ENCODE measurements at places on chromosomes 1 and 21.

GRCh38 chr1:85847356-85847755 is 139.1 kb upstream of the ZNHIT6 start:
- DNase-seq, result no peak

DNA sequence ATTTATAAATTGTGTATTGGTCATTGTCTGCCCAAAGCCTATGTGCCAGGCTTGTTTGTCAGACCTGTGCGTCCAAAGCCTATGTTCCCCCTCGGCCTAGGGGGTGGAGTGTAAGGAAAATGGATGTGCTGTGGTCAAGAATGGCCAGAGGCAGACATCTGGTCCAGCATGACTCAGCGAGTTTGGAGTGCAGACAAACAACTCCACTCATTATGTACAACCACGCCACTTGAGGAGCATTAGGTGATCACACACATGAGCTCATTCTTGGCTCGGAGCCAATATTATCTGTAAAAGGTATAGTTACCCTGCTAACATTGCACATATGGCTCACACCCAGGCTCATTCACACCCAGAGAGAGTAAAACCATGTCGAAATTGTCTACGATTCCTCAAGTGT is 1047.6 kb upstream of the ADGRL4 start:
- DNase-seq, result no peak

- DNase-seq, result no peak
Observed at GRCh38 chr1:182978151-182978853, 25.3 kb upstream of the SHCBP1L start.

- DNase-seq, result no peak
Observed at GRCh38 chr1:6235296-6235677, 477 bp downstream of the ICMT start.

DNA sequence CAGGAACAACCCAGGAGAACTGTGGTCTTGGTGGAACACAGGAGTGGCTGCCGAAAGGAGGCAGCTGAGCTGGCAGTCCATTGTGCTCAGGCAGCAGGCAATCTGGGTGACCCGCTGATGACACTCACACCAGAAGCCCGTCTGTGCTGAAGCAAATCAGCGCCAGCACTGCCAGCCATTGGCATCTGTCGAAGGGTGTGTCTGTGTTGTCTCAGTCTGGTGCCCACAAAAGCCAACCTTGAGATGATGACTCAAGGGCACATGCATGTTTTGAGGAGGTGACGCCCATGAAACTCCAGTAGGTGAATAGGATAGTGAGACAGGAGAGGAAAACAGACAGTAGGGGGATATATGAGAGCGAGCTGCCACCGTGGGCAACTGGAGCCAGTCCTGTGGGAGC is 167.3 kb downstream of the KAZN start:
- no peak for DNase-seq

DNA sequence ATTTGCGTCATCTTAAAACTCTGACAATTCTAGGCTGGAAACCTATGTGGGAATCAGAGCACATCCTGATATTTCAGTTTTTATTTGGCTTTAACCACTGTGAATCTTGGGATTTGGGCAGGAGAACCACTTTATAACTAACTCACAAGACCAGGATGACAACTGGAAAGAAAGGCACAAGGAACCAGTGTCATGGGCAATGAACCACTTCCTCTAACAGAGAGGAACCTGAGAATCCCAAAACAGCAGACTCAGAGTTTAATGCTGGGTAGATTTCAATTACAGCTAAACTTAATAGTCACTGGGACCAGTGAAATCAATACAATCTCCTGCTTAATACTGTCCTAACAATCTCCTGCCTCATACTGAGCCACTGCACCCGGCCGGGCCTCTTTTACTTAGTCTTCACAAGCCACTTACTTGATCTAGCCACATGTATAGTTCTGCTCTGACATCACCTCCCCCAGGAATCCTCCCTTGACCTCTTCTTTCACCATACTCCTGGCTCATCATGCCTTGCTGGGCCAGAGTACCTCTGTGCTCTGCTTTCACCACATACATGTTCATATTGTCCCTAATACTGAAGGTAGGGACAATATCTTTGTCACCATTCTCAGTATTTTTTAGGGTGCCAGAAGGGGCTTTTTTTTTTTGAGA is 20.2 kb upstream of the SLFNL1 start:
- DNase-seq, result no peak

- DNase-seq, result no peak
Observed at GRCh38 chr1:25392841-25393240, 27.8 kb downstream of the RHCE start.

GRCh38 chr1:223748773-223749733 is 36.7 kb downstream of the CAPN2 start:
- no peak for DNase-seq

GRCh38 chr1:159342761-159343425 is 40.8 kb downstream of the FCER1A start:
- no peak for DNase-seq

GRCh38 chr1:209607795-209608178 is 24.3 kb downstream of the CAMK1G start:
- no peak for DNase-seq

DNA sequence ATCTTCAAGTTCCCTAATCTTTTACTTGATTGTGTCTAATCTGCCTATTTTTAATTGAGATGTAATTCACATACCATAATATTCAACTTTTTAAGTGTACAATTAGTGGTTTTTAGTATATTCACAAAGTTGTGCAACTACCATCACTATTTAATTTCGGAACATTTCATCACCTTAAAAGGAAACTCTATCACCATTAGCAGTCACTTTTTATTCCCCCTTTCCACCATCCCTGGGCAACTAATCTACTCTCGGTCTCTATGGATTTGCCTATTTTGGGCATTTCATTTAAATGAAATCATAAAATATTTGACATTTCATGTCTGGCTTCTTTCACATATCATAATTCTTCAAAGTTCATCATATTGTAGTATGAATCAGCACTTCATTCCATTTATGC is 30.6 kb upstream of the HYI start:
- no peak for DNase-seq

GRCh38 chr1:93056214-93056613 is 22.9 kb upstream of the MTF2 start:
- no peak for DNase-seq

- DNase-seq, result no peak
Observed at GRCh38 chr1:70220015-70220414, 1.2 kb upstream of the SRSF11 start.

- no peak for DNase-seq
Observed at GRCh38 chr1:223794136-223794880, 51.4 kb downstream of the TP53BP2 start.

DNA sequence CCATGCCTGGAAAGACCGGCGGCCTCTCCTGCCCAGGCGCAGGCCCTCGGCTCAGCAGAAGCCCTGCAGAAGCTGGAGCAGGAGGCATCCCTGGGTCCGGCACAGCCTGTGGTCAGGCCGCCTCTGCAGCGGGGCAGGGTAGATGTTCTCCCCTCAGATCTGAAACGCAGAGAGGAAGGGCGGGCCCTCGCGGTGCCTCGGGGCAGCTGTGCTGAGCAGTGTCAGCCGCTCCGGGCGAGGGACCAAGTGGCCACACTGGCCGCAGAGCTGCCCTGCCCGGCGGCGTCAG is 175.3 kb upstream of the ARHGEF16 start:
- no peak for DNase-seq

GRCh38 chr1:155529109-155529508 is 33.5 kb downstream of the ASH1L start:
- no peak for DNase-seq

DNA sequence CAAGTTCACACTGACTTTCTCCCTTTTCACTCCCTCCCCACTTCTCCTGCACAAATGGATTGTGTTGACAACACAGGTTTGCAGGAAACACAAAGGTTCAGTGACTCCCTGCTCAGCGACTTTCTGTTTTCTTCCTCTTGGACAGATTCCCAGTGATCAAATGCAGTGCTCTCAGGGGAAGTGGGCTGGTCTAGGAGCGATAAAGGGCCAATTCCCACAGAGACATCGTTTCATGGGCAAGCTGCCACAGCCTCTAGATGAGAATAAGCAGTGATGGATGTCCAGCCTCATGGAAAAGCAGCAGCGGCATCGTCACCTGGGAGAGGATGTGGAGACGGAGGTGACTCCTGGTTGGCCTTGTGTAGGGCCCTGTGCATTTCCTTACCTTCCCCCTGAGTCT is 30.6 kb downstream of the FYB2 start:
- DNase-seq, result no peak

GRCh38 chr1:153566414-153567371 is 1.0 kb upstream of the S100A2 start:
- peak; percentile 97 for DNase-seq

DNA sequence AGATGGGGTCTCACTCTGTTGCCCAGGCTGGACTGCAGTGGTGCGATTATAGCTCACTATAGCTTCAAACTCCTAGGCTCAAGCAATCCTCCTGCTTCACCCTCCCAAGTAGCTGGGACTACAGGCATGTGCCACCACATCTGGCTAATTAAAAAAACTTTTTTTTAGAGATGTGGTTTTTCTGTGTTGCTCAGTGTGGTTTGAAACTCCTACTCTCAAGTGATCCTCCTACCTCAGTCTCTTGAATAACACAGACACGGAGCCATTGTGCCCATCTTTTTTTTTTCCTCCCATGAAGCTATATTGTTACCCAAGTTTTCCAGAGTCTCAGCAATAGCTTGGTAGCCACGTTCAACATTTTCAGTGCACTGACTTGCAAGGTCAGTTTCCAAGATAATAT is 2.7 kb downstream of the GIPC2 start:
- no peak for DNase-seq

GRCh38 chr1:160542303-160542945 is 19.4 kb upstream of the SLAMF6 start:
- DNase-seq, result no peak

DNA sequence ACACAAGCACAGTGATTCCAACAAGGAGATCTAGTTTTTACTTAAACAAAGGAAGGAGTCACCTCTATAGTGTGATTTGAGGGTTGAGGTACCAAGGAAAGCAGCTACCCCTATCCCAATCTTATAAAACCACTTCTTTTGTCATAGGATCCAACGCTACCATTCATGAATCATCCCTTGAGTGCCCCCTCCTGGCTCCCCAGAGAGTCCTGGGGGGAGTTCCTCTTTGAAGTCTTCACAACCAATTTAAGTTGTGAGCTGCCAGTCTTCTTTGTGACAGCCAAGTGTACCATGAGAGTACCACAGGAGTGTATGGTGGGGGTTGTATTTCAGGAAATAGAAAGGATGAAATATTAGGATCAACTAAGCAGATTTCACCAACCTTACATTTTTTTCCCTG is 39.1 kb upstream of the NHLH2 start:
- DNase-seq, result no peak

Measured in NT2/D1 (cell line).